ENCODE measurements at places on chromosomes 13 and 19.

GRCh38 chr13:53638040-53638439 lies 609.4 kb downstream of the OLFM4 start:
- DNase-seq, result no peak

DNA sequence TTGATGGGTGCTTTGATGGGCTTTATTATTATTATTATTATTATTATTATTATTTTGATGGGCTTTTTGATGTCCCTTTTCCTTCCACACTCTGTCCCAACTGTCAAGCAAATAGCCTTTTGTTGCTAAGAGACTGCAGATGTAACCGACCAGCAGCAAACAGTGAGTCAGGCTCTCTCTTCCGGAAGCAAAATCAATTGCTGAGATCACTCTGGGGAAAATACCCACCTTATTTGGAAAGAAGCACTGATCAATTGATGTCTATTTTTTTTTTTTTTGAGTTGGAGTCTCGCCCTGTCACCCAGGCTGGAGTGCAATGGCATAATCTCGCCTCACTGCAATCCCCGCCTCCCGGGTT lies 2.9 kb downstream of the LDLR start:
- DNase-seq, result no peak

DNA sequence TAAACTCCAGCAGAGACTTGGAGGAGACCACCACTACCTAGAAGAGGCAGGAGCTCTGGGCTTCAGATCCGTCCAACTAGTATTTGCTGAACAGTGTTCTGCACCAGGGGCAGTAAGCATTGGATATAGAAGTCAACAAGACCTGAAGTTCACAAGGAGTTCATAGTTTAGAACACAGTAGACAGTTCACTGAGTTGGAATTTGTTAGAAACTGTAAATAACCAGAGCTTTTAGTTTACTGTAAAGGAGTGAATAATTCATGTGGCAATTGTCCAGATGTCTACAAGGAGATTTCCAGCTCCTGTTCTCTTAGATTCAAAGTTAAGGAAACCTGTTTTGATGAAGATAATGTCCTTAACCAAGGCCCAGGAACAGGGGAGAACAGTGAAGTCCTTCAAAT lies 128.9 kb downstream of the COG6 start:
- no peak for DNase-seq

DNA sequence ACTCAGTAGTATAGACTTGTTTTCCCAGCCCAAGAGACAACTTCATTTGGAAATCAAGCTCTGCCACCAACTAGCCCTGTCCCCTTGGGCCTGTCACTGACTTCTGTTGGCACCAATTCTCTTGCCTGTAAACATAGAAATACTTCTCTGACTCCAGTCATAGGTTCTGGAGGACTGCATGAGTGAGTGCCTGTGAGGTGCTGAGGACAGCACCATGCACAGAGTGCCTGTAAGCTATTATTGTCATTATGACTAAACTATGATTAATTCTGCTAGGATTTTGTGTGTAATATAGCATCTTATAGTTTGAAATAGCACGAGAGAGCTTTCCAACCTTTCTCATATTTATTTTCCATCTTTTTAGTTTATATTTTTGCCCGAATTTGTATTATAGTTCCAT lies 247.9 kb downstream of the MYO16 start:
- no peak for DNase-seq

DNA sequence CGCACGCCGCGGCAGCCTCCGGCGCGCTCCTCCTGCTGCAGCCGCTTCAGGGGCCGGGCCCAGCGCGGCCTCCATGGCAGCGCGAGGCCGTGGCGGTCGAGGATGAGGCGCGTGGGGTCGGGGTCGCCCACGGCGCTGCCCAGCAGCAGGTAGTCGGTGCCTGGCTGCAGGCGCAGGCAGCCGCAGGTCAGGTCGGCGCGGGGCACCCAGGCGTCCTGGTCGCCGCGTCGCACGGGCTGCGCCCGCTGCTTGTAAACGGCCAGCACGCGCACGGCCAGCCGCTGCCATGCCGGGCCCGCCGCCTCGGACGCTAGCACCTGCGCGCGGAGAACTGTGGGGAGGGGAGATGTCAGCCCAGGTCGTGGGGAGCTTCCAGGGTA lies 11.1 kb downstream of the NTN5 start:
- DNase-seq, result no peak

DNA sequence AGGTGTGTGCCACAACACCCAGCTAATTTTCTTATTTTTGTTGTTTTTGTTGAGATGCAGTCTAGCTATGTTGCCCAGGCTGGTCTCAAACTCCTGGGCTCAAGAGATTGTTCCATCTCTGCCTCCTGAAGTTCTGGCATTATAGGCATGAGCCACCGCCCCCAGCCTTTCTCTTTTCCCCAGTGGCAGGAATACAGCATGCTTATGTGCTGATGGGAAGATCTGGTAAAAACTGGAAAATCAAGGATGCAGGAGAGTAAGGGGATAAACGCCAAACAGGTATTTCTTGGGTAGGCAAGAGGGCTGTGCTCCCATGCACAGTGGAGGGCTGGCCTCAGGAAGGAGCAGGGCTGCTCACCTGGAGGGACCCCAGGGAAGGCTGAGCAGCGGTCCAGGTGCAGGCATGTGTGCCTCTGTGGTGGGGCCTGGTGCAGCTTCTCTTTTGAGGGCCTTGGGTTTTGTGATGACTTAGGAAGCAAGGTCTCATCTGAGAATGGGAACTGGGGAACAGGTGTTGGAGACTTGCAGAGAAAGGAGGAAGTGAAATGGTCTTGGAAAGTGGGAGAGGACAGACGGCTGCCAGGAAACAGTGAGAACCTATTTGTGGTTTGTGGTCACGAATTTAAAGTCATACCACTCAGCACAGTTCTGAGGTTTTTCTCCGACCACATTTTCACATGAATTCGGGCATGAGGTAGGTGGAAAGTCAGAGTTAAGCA lies 106.5 kb downstream of the TEX26 start:
- DNase-seq, result no peak

GRCh38 chr13:32883474-32883873 lies 132.7 kb upstream of the KL start:
- DNase-seq, result peak; percentile 63

GRCh38 chr19:8487137-8487851 lies 15.1 kb downstream of the PRAM1 start:
- DNase-seq, result no peak

GRCh38 chr13:45951166-45951565 lies 99.6 kb upstream of the SIAH3 start:
- DNase-seq, result no peak

- DNase-seq, result peak; percentile 69
These were observed 48.2 kb downstream of the PIN1 start for GRCh38 chr19:9883231-9883758.

All from left hindlimb (tissue), 1 donor.